Type B pancreatic cell (in vitro differentiated cells): ENCODE measurements at places on chromosomes 7 and 10.

DNA sequence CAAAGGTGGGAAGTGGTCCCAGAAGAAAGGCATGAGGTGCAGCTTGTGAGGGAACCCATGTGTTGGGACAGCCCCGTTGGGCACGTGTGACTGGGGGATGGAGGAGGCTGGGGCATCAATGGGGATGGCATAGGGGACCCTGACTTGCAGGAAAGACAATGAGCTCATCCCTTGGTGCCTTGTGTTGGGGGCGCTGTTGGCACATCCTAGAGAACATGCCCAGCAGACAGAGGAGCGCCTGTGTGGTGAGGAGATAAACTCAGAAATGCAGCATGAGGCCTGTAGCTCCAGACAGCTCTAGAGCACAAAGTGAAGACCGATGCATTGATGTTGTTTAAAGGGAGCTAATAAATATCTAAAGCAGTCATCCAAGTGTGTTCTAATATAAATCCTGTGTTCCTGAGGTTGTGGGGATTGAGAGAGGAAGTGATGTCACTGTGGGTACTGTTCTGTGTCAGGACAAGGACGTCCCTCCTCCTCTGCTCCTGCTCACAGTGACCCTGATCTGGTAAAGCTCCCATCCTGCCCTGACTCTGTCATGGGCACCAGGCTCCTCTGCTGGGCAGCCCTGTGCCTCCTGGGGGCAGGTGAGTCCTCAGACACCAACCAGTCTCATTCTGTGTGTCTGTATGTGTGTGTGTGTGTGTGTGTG lies 126.1 kb upstream of the PRSS58 start:
- DNase-seq = no peak

DNA sequence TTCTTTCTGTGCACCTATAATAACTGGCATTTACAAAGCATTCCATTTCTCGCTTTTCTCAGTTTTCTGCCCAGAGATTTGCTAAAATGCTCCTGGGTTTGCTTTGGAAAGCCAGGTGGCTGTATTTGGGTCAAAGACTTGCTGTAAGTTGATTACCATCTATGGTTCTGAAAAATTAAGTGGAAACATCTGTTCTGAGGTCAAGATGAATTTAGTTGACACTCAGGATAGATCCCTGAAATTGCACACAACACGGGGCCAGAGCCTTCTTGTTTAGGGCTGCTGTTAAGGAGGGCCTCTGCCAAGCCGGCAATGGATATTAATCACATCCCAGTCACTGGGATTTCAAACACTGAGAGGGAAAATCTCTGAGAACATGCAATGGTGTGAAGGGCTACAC lies 111.6 kb upstream of the GLI3 start:
- DNase-seq = no peak

DNA sequence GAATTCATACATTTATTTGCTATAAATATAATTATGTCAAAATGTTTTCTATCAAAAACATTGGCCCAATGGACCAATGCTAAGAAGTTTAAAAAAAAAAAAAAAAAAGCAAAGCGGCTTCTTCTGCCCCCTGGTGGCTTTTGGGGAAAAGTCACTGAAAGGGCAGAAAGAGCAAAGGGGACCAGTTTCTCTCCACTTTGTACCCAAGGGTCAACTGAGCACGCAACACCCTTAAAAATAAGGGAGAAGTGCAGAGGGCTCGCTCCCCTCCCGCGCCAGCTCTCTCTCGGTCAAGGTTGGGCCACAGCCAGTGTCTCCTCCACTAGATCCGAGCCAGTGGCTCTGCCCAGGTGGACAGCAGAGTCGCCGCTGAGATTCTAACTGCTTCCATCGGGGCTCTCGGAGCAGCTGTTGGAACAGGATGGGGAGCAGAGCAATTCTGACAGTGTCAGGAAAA lies 136.4 kb upstream of the FGFR2 start:
- DNase-seq = no peak

GRCh38 chr10:17427666-17428350 lies 26.6 kb downstream of the ST8SIA6 start:
- DNase-seq = no peak

DNA sequence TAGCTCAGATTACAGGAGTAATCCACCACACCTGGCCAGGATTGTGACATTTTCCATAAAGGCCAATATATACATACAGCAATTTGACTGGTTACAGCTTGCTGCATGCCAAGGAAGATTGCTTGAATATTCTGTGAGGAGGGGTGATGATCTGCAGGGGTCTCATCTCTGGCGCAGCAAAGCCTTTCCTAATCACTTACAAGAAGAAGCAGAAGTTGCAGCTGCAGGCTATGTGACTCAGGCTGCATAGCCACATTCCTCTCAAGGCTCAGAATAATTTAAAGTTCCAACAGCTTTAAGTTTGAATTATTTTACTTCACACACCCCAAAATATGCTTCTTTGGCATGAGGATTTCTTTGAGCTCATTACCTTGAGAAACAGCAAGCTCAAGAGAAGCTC lies 11.4 kb upstream of the RASGEF1A start:
- DNase-seq = no peak

- no peak for DNase-seq
These were observed 49.8 kb downstream of the EBF3 start for GRCh38 chr10:129914153-129914855.

- no peak for DNase-seq
These were observed 14.3 kb upstream of the XPNPEP1 start for GRCh38 chr10:109937460-109938065.

DNA sequence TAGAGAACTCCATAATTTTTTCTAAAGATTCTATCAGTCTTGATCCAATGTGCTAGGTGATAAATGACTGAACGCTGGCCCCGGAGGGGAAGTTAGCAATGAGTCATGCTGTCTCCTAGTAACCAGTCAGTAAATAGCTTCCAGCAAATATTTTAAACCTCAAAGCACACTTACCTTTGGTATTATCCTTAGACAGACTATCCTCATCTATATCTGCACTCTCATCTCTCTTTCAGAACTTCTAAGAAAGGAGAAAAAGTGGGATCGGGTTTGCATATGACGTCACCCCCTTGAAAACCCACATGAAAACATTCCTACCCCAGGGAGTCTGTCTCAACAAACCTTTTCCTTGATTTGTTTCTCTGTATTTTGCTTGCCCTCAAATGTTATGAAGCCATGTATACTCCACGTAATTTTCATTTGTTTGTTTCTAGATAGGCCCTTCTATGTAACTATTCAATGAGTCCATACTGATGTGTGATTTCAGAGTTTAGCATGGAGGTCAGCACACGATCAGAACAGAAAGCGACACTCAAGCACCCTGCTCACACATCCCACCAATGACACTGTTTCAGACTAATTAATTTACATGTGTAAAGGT lies 174.9 kb upstream of the NRP1 start:
- DNase-seq = no peak

DNA sequence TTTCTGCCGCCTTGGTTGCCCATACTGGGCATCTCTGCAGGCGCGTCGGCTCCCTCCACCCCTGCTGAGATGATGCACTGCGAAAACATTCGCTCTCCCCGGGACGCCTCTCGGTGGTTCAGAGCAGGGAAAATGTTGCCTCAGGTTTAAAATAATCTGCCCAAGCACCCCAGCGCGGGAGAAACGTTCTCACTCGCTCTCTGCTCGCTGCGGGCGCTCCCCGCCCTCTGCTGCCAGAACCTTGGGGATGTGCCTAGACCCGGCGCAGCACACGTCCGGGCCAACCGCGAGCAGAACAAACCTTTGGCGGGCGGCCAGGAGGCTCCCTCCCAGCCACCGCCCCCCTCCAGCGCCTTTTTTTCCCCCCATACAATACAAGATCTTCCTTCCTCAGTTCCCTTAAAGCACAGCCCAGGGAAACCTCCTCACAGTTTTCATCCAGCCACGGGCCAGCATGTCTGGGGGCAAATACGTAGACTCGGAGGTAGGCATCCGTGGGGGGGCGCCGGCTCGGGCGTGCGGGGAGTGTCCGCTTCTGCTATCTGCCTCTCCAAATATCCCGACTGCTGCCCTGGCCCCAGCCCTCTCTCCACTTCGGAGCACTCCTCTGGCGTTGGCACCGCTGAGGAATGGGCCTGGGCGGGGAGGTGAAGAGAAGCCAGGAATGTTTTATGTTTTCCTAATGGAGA lies at the start of gene CAV1:
Gene CAV1, plus strand, starts transcription at position 428 of the 689 bp plus-strand sequence. Its CDS starts 27 bp downstream, at position 455.
- DNase-seq = no peak

DNA sequence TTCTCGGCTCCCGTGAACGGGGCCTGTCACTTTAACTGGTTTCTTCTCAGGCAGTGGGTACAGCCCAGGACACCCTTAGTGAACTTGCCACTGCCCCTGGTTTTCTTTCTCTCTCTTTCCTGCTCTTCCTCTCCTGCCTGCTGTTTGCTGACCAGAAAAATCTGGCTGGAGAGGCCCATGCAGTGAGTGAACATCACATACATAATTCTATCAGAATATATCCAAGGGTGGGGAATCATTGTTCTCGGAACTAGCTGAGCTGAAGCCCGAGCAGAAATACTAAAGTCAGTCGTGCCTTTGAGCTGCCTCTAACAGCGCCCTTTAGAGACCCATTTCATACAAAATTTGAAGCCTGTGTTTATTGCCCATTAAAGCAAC lies 501.5 kb upstream of the GALNT17 start:
- DNase-seq = no peak

- no peak for DNase-seq
These were observed 157.1 kb downstream of the TCERG1L start for GRCh38 chr10:131154306-131155025.

GRCh38 chr10:14696821-14697220 lies 77.9 kb downstream of the FAM107B start:
- DNase-seq = no peak

GRCh38 chr7:1510780-1511154 lies 6.6 kb upstream of the INTS1 start:
- no peak for DNase-seq

- DNase-seq = no peak
These were observed 85.5 kb upstream of the ADO start for GRCh38 chr10:62719061-62719460.
